ENCODE measurements at places on chromosomes 1 and 21.

DNA sequence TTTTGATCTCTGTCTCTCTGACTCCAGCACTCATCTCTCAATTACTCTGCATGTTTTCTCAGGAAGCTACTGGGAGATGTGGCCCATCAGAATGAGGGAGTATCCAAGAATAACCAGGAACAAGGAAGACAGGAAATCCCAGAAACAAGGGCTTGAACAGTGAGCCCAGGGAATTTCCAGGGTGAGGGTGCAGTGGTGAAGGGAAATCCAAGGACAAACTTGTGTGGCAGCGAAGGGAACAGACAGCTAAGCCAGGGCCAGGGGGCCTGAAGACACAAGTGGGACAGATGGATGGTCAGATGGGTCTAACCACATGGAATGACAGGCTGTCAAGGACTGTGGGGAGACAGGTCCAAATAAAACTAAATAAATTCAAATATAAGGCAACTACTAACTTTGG is 121.8 kb upstream of the ERRFI1 start:
- H3K36me3 ChIP-seq: no peaks in the 10 kb centered on the region
- DNase-seq: no peak
- no peak overlapping the region for H3K27ac ChIP-seq
- H3K27me3 ChIP-seq: no peaks in the 10 kb centered on the region
- no peaks in the 10 kb centered on the region for H3K4me1 ChIP-seq

GRCh38 chr1:236421022-236421421 is 26.9 kb downstream of the EDARADD start:
- H3K4me3 ChIP-seq: no peak overlapping the region
- no peaks in the 10 kb centered on the region for H3K4me1 ChIP-seq
- no peak overlapping the region for H3K27ac ChIP-seq
- DNase-seq: no peak

DNA sequence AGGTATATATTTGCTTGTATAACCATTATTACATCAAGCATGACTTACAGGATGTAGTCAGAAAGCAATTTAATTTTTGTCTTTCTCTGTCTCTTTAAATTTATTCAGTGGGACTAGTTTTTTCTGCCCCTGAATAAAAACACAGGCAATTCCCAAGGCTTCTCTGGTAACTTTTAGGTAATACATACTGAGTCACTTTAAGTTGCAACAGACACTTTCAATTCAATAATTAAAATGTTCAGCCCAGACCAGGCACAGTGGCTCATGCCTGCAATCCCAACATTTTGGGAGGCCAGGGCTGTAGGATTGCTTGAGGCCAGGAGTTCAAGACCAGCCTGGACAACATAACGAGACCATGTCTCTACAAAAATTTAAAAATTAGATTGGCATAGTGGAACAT is 12.3 kb downstream of the SLC44A3 start:
- no peak for DNase-seq
- H3K36me3 ChIP-seq: no peaks in the 10 kb centered on the region
- no peaks in the 10 kb centered on the region for H3K4me1 ChIP-seq
- no peak overlapping the region for H3K4me3 ChIP-seq
- H3K27ac ChIP-seq: no peak overlapping the region

DNA sequence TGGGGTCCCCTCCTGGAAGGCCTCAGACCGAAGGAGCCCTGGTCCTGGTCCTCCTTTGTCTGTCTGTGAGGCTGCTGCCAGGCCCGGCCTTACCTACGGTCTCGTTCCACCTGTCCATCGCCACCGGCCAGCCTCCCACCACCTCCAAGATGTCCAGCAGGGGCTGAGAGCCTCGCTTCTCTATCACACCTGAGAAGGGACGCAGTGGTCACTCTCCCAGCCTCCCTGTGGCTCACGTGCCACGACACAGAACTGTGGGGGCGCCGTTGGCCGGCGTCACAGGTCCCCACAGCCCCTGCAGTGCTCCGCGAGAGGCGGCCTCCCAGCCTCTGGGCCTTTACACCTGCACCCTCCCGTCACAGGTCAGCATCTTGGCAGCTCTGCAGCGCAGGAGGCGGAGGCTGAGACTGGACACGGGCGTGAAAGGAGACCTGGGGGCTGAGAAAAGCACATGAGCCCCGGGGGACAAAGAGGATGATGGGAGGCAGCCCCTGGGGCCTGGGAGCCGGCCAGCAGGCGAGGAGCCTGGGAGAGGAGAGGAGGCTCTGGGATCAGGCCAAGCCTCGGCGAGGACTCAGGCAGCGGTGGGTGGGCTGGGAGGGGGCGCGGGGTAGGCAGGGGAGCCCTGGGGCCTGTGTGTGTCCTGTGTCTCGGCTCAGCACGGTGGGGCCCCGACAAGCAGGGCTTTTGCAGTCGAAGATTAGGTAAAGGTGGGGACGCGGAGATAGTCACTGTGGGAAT is 20.5 kb downstream of the PRXL2B start:
- H3K27me3 ChIP-seq: no peaks in the 10 kb centered on the region
- H3K4me3 ChIP-seq: no peak overlapping the region

DNA sequence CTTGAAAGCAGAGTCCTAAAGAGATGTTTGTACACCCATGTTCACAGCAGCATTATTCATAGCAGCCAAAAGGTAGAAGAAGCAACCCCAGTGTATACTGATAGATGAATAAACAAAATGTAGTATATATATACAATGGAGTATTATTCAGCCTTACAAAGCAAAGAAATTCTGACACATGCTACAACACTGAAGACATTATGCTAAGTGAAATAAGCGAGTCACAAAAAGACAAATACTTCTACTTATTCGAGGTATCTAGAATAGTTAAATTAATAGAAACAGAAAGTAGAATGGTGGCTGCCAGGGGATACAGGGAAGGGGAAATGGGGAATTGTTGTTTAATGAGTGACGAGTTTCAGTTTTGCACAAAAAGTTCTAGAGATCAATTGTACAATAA is 23.5 kb downstream of the COP1 start:
- H3K36me3 ChIP-seq: peaks cover 16% of the 10 kb centered on the region
- no peak for DNase-seq
- H3K4me1 ChIP-seq: peaks cover 3% of the 10 kb centered on the region
- H3K27ac ChIP-seq: no peak overlapping the region

DNA sequence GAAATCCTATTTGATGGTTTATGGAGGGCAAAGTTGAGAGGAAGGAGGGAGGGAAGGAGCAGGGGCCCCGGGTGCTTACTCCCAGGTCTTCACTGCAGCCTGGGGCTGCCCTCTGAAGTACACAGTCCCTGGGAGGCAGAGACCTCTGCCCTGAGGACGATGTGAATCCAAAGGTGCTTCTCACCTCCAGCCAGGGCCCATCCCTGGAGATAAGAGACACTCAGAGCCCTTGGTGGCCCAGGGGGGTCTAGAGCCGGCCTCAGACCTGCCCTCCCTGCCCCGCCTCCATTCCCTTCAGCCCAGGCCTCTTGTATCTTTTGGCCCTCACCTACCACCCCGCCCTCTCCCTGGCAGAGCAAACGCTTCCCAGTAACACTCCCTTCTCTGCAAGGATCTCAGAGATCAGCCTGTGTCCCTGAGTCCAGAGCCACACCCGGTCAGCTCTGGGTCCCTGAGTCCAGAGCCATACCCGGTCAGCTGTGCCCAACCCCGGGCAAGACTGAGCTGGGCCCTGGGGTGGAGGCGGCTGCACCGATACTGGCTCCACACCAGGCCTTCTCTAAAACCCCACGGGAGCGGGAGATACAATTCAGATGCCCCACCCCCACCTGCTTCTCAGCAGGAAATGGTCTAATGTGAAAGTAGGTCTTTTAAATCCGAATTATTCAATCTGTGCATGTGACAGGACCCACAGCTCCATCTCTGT is 3.6 kb upstream of the GNB1 start:
- H3K36me3 ChIP-seq: no peaks in the 10 kb centered on the region
- H3K27ac ChIP-seq: no peak overlapping the region
- no peak for DNase-seq
- H3K4me3 ChIP-seq: no peak overlapping the region
- H3K4me1 ChIP-seq: peaks cover 5% of the 10 kb centered on the region

- DNase-seq: no peak
- H3K4me1 ChIP-seq: no peaks in the 10 kb centered on the region
Measured at GRCh38 chr1:193060406-193060805, 994 bp downstream of the RO60 start.

GRCh38 chr1:99737016-99737415 is 29.4 kb downstream of the FRRS1 start:
- DNase-seq: peak; percentile 57
- no peak overlapping the region for H3K27ac ChIP-seq
- H3K4me1 ChIP-seq: no peaks in the 10 kb centered on the region
- no peak overlapping the region for H3K4me3 ChIP-seq
- H3K27me3 ChIP-seq: no peaks in the 10 kb centered on the region

DNA sequence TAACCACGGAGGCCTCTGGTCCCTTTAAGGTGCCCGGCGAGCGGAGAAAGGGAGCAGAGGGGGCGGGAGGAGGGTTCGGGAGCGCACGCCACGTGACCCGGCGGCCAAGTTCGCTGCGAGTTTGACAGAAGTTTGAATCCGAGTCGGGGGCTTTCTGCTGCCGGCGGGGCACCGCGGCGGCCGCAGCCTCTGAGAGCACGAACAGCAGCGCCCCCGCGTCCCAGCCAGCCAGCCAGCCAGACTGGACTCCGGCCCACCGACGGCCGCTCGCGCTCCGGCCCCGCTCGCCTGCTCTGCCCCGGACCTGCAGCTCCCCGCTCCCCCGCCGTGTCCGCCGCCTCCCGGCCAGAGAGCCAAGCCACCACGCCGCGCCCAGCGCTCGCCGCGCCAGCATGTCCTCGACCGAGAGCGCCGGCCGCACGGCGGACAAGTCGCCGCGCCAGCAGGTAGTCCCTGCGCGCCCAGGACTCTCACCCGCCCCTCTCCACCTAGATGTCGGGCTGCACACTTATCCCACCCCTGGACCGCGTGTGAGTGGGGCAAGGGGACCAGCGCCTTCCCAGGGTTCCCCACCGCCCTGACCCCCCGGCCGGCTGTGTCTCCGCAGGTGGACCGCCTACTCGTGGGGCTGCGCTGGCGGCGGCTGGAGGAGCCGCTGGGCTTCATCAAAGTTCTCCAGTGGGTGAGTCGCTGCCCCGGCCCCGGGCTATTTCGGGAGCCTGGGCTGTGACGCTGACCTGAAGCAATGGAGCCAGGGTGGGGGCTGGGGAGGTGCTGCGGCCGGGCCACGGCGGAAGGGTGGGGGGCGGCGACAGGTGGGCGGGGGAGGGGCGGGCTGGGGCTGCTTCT is at the start of gene SYPL2:
Gene SYPL2 (plus strand): TSS at position 95 of the 849 bp plus-strand sequence. CDS start 298 bp downstream, at position 393.
- no peak within 1 kb of the TSS for H3K27ac ChIP-seq
- H3K4me1 ChIP-seq: no peaks in the 10 kb centered on the region
- H3K27me3 ChIP-seq: peaks cover 14% of the 10 kb centered on the region

DNA sequence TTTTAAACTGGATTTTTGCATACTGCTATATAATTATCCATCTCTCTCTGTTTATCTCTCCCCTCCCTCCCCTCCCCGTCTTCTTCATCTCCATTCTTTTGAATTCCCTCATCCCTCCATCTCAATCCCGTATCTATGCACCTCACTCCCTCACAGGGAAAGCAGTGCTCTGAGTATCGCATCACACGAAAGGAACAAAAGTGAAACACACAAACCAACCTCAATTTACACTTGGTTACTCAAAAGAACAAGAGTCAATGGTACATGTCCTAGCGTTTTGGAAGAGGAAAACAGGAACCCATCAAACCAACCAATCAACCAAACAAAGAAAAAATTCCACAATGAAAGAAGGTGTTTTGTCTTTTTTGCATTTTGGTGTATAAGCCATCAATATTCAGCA is 115.1 kb downstream of the NBPF12 start:
- H3K4me3 ChIP-seq: no peak overlapping the region
- no peaks in the 10 kb centered on the region for H3K4me1 ChIP-seq
- H3K27me3 ChIP-seq: no peaks in the 10 kb centered on the region
- H3K36me3 ChIP-seq: no peaks in the 10 kb centered on the region
- H3K27ac ChIP-seq: no peak overlapping the region
- DNase-seq: no peak

- no peaks in the 10 kb centered on the region for H3K27me3 ChIP-seq
- no peaks in the 10 kb centered on the region for H3K4me1 ChIP-seq
- H3K4me3 ChIP-seq: no peak overlapping the region
Measured at GRCh38 chr1:3439346-3440299, 14.8 kb upstream of the ARHGEF16 start.

GRCh38 chr1:111227851-111228747 is 586 bp downstream of the CHI3L2 start:
- H3K4me1 ChIP-seq: peaks cover 2% of the 10 kb centered on the region
- H3K27me3 ChIP-seq: no peaks in the 10 kb centered on the region
- DNase-seq: no peak
- no peak overlapping the region for H3K4me3 ChIP-seq

- peak overlapping the region; percentile 67 for H3K4me3 ChIP-seq
- no peak for DNase-seq
- H3K27ac ChIP-seq: peak overlapping the region; percentile 94
- H3K4me1 ChIP-seq: peaks cover 22% of the 10 kb centered on the region
Measured at GRCh38 chr1:8460132-8460544, 142.2 kb downstream of the SLC45A1 start.

- H3K27ac ChIP-seq: no peak overlapping the region
- DNase-seq: peak; percentile 23
Measured at GRCh38 chr1:7373251-7373650, 397.8 kb upstream of the VAMP3 start.

DNA sequence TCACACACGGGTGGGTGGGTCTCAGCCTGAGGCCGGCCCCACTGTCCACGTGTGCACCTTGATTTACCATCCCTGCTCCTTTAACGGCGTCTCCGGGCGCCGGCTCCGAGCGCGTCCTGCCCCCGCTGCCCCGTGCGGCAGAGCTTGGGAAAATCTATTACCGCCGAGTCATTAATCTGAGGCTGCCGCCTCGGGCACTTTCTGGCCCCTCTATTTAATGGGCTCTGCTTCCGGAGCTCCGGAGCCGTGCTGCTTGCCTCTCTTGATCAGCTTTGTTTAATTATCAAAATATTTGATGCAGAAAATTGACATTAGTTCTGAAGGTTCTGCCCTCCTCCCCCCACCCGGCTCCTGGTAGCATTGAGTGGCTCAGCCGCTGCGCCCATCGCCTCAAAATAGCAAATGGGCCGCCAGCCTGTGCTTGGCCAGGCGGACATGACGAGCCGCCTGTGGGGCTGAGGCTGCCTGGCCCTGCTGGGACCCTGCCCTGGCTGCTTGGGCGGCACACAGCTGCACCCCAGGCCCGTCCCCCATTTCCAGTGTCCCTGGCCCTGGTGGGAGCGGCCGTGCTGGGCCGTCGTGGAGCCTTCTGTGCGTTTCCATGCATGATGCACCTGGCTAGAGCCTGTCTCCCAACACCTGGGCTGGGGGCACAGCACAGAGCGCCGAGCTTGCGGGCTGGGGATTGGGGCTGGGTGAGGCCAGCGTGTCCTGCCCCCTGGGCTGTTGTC is 81.6 kb upstream of the TTC34 start:
- no peaks in the 10 kb centered on the region for H3K27me3 ChIP-seq
- H3K4me1 ChIP-seq: no peaks in the 10 kb centered on the region
- peaks cover 2% of the 10 kb centered on the region for H3K36me3 ChIP-seq
- no peak overlapping the region for H3K4me3 ChIP-seq

- H3K4me3 ChIP-seq: no peak overlapping the region
- H3K27ac ChIP-seq: no peak overlapping the region
- H3K27me3 ChIP-seq: no peaks in the 10 kb centered on the region
- H3K36me3 ChIP-seq: no peaks in the 10 kb centered on the region
Measured at GRCh38 chr1:203126151-203126865, 1.2 kb upstream of the ADORA1 start.

DNA sequence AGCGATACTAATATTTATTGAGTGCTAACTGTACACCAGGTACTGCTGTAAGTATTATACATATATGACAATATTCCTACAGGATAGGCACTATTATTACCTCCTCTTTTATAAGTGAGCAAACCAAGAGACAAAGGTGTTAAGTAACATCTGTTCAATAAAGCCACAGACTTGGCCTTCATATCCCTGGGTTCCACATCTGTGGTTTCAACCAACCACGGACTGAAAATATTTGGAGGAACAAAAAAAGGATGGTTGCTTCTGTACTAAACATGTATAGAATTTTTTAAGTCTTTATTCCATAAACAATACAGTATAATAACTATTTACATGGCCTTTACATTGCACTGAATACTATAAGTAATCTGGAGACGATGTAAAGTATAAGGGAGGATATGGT is 95.1 kb downstream of the RERE start:
- H3K4me3 ChIP-seq: no peak overlapping the region
- no peak overlapping the region for H3K27ac ChIP-seq
- DNase-seq: no peak
- H3K4me1 ChIP-seq: no peaks in the 10 kb centered on the region

All from H9 (cell line).